ENCODE measurements at places on chromosomes 1 and 21.

- DNase-seq, result no peak
Measured at GRCh38 chr1:181425566-181425965, 57.8 kb upstream of the CACNA1E start.

- no peak for DNase-seq
Measured at GRCh38 chr1:62905309-62905708, 121.4 kb downstream of the ATG4C start.

- no peak for DNase-seq
Measured at GRCh38 chr21:32138658-32139057, 140.2 kb downstream of the MIS18A start.

DNA sequence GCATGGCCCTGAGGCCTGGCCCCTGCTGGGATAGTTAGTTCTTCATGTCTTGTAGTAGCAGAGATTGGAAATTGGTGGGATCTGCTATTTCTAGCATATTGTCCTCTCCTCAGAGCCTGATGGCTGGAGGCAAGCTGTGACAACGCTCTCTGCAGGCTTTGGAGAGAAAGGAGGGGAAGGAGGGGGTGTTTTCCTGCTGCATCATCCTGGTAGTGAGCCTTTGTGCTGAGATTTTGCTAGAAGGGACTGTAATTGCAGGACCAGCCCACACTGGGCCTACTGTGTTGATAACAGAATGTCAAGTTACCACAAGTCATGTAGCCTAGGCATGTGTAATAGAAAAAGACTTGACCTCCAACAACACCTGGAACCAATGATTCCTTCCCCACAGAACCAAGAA, 351.0 kb downstream of the SIPA1L2 start:
- no peak for DNase-seq

DNA sequence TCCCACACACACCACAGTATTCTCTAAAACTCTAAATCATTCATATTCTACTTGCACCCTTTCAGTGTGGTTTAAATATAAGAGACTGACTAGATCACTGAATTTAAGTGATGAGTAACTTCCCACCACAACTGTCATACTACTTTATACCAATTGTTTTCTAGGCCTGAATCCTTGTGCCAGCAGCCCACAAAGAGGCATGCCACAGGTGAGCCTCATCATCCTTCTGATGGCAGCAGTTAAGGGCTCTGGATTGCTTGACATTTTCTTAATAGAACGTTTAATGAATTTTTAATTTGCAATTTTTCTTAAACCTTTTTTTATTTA, 9.6 kb downstream of the C1orf105 start:
- DNase-seq, result no peak

- DNase-seq, result no peak
Measured at GRCh38 chr1:90339811-90340210, 344.9 kb downstream of the ZNF326 start.

- DNase-seq, result no peak
Measured at GRCh38 chr1:164617377-164618201, 58.6 kb downstream of the PBX1 start.

GRCh38 chr1:237197470-237198425, 155.8 kb downstream of the RYR2 start:
- no peak for DNase-seq

DNA sequence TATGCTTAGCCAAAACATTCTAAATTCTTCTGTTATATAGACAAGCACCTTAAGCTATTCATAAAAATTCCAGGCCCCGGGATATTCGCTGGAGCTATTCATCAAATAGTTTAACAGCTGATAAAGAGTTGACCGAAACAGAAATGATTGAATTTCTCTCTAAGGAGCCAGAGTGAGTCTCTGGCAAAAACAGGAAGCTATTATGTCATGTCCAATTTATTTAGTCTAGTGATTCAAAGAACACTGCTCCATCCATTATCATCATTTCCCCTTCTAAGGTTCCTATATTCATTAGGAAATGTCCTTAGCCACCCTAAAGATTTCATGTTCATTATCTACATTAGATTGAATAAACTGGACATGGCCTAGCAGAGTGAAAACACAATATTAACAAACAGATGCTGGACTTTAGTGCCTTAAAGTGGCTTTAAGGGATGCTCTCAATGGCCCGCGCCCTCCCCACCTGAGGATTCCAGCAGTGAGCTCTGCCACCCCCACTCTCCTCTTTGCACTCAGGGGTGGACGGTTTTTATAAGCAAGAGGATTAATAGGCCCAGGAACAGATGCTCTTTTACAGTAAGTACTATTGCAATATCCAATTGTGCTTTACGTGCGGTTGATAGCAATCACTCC, 122.1 kb upstream of the RGS1 start:
- DNase-seq, result no peak

- DNase-seq, result no peak
Measured at GRCh38 chr1:58708166-58708565, 8.3 kb upstream of the MYSM1 start.

GRCh38 chr1:203888807-203889251, 27.4 kb downstream of the SNRPE start:
- no peak for DNase-seq

DNA sequence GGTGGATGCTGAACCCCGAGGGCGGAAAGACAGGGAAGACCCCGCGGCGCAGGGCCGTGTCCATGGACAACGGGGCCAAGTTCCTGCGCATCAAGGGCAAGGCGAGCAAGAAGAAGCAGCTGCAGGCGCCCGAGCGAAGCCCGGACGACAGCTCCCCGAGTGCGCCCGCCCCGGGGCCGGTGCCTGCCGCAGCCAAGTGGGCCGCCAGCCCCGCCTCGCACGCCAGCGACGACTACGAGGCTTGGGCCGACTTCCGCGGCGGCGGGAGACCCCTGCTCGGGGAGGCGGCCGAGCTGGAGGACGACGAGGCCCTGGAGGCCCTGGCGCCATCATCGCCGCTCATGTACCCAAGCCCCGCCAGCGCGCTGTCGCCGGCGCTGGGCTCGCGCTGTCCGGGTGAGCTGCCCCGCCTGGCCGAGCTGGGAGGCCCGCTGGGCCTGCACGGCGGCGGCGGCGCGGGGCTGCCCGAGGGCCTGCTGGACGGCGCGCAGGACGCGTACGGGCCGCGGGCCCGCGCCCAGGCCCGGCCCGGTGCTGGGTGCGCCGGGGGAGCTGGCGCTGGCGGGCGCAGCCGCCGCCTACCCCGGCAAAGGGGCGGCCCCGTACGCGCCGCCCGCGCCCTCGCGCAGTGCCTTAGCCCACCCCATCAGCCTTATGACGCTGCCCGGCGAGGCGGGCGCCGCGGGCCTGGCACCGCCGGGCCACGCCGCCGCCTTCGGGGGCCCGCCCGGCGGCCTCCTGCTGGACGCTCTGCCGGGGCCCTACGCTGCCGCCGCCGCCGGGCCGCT, 20.7 kb downstream of the FOXO6 start:
- DNase-seq, result no peak

DNA sequence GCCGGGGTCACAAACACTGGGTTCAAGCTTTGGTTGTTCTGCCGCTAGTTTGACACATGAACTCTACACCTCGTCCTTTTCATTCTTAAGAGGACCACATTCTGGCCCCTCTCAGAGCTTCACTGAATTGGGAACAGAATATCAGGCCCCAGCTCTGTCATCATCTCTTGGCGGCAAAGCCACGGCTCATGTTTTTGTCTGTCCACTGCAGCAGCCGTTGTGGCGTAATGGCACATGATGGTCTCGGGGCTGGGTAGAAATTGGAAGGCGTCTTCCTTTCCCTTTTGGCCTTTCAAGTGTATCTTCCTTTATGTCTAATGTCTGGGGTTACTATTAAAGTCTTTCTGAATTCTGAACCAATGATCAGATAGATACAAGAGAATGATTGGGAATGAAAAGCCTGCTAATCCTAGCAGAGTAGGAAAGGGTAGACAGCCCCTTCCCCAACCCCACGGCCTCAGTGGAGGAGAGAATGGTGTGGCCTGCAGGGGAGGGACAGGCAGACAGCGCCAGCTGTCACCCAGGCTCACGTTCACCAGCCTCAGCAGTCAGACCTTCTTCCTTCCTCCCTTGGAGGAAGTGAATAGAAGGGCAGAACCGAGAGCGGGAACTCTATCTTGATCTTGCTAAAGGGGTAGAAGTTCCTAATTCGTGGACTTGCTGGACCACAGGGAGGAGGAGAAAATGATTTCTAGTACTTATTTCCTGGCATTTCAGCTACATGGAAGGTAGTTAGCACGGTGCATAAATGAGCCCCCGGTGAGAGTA, 498.1 kb downstream of the KIF26B start:
- DNase-seq, result no peak

DNA sequence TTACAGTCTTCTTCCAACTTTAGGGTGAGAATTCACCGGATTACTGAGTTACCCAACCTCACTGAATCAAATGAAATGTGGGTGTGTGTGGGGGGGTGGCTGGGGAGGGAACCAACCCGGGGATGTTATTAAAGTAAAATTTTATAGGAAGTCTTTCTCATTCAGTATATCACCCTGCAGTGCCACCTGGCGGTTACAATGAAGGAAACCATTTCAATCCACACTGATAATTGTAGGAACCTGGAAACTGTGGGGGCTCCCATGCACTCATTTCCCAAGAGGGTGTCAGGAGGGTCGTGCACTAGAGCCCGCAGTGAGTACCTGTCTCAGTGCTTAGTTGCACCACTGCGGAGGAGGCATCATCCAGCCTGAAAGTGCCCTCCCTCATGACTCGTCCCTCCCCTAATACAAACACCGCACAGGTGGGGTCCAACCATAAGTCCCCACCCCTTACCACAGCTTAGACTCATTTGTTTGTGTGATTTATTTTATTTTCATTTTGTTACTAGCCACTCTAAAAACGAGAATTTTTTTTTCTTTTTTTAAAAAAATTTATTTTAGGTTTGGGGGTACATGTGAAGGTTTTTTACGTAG, 29.1 kb upstream of the IGSF5 start:
- DNase-seq, result no peak

- DNase-seq, result no peak
Measured at GRCh38 chr1:10646347-10646861, 150.0 kb downstream of the CASZ1 start.

- no peak for DNase-seq
Measured at GRCh38 chr1:6519491-6519934, 28.0 kb upstream of the PLEKHG5 start.

- DNase-seq, result no peak
Measured at GRCh38 chr21:39845571-39846130, 21.6 kb upstream of the PCP4 start.

DNA sequence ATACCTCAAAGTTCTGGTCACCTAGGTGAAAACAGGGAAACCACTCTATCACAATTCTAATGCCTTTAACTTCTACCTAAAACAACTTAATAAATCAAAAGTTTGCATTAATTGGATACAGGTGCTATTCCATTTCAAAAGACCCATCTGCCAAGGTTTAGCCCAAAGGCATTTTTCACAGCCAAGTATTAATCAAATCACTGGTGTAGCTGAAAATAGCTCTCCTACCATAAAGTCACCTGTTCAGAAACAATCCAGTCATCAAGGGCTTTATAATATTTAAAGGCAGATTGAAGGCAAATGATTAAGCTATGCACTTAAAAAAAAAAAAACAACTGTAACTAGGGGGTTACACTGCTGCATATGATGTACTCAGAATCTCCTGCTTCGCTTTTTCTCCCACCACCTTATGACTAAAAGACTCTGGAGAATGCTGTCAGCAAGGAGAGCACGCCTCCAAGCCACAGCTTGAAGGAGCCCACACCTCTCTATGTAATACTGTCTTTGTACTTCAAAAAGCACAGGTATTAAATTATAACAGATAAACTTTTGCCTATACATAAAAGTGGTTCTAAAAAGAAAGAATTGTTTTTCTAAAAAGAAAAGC, 20.5 kb downstream of the KIAA0319L start:
- no peak for DNase-seq

GRCh38 chr1:10250663-10251062, 40.3 kb downstream of the KIF1B start:
- no peak for DNase-seq

DNA sequence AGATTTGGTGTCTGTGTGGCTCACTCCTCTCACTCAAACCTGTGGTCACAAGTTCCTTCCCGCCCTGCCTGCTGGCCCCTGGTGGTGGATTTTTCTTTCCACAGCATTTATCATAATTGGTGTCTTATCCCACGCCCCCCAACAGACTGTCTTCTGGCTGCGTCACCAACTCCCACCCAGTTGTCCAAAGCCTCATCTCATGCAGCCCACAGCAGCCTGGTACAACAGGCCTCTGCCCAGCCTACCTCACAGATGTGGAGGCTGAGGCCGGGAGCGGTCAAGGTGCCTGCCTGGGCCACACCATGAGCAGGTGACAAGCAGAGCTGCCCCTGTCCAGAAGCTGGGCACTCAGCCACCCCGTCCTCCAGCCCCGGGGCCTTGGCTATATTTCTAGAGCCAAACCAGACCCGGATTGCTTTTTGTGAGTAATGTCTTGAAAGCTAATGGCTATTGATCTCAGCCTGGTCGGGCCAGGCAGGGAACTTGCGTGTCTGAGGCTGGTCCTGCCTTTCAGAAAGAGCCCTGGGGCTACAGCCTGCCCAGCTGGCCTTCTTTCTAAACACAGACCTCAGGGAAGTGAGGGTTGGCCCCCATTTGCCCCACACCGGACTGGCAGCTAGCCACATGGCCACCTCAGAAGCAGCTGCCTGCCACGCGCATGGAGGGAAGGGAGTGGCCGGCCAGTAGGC, 2.6 kb downstream of the KCNAB2 start:
- no peak for DNase-seq

DNA sequence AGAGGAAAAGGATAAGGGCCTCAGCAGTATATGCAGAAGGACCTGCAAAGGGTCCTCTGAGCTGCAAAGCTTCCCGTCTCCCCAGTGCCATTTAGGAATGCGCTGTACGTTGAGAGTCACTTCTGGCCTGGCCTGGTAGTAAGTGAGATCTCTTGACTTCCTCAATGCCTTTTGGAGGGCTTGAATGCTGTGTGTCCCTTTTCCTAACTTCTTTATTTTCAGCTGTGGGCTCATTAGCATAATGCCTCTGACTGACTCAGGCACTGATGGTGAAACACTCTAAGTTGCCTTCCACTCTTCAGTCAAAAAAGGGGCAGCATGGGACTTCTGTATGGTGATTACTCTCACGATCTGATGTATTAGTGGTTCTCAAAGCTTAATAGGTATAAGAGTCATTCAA, 49.9 kb downstream of the XCL1 start:
- DNase-seq, result no peak

DNA sequence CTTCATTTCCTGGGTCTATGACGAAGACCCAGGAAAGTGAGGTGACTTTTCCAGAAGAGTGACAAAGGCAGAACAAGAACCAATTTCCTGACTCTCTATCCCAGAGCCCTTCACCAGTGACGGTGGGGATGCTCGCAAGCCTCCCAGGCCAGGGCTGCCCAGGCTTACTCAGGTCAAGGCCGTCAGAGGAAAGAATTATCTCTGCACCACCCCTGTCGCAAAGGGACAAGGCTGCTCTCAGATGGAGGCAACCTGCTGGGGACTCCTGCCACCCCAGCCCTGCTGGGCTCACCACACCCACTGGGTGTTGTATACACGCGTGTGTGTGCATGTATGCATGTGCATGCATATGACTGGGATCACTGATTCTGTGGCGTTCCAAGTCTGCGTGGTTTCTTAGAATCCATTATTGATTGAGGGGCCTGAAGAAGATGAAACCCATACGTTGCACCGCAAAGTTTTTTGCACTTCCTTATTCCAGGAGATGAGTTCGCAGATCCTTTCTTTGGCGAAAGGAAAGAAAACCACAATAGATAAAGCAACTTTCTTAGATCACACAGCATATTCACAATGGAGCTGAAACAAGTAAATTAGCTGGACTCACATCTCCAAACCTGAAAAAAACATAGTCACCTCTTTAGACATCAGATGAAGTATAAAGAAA, 255.8 kb downstream of the RHOU start:
- no peak for DNase-seq

GRCh38 chr1:9875636-9876000, 34.5 kb downstream of the CTNNBIP1 start:
- no peak for DNase-seq
